GM06990 (cell line): ENCODE measurements at places on chromosomes 3 and 15.

DNA sequence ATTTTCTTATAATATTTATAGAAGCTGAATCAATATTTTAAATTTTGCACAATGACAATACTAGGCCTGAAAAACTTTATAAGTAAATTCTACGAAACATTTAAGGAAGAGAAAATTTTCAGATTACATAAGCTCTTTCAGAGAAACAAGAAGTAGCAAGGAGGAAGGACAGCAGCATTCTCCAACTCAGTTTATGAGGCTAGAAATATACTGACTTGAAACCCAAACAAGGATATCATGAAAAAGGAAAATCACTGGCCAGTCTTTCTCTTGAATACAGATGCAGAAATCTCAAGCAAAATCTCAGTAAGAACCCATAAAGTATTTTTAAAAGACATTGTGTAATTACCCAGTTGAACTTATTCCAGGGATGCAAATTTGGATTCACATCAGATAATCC lies 121.3 kb downstream of the STAC start:
- no peak for DNase-seq

GRCh38 chr3:141653847-141654246 lies 84.3 kb upstream of the RNF7 start:
- no peak for DNase-seq

GRCh38 chr15:31660816-31661215 lies 334.2 kb downstream of the KLF13 start:
- DNase-seq: no peak

- DNase-seq: no peak
Measured at GRCh38 chr3:24548278-24548677, 53.6 kb upstream of the THRB start.

- DNase-seq: no peak
Measured at GRCh38 chr3:156434921-156435320, 120.0 kb downstream of the SSR3 start.

DNA sequence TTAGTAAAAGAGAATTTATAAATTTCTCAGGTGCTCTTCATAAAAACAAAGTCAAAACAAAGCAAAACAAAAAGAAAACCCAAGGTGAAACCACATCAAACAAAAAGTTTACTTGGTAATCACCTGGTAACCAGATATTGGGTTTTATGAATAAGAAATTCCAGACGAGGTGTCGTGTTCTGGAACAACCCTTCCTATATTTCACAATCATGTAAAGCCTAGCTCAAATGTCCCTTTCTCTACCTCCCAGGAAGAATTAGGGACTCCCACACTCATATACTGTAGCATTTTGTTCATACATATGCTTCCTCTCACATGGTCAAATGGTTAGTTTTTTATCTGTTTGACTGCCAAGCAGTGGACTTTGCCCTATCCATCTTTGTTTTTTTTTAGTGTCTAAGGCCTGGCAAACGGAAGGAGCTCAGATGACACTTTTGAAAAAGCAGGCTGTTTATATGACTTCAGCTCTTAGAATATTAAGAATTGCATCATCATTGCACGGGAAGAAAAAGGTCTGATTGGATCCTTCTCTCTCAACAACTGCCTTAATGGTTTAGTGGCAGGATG lies 326.7 kb upstream of the TBL1XR1 start:
- DNase-seq: no peak

DNA sequence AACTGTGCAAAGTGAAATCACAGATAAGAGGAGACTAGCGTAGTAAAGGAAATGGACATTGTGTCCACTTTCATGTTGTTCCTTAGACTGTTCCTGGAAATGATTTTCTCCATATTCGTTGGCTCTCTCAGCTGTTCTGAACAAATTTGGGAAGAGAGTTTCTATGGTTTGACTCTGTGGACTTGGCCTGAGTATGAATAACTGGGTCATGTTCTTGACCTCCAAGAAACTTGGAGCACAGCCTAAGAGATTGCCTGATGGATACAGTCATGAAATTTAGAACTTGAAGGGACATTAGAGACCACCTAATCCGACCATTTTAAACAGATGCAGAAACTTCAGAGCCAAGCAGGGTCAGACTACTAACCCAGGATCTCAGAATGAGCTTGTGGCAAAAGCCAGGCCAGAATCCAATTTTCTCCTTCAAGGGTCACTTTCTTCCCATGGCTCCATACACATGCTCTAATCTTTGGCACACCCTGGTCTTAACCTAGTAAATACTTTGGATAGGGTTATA lies 430.4 kb downstream of the RBMS3 start:
- DNase-seq: no peak

GRCh38 chr3:67113802-67114407 lies 115.8 kb downstream of the KBTBD8 start:
- peak; percentile 37 for DNase-seq

GRCh38 chr3:186883686-186884058 lies 41.2 kb downstream of the ADIPOQ start:
- DNase-seq: no peak

GRCh38 chr3:36674816-36675215 lies 89.5 kb downstream of the DCLK3 start:
- DNase-seq: no peak

DNA sequence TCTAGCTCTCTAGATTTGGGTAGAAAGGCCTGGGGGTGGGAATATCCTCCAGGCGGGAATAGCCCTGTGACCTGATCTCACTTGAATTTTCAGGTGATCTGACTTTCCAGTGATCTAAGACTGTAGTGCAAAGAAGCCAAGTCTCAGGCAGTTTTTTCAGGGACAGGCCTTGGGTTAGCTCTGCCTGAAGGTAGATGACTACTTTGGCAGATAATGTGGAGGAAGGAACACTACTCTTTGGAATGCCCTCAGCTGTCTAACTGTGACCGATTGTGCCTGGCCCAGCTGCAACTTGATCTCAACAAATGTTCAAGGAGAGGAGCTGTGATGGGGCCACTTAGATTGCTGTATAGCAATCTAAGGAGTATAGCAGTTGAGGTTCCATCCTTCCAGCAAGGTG lies 193.7 kb downstream of the TCF12 start:
- no peak for DNase-seq

GRCh38 chr3:186772701-186773417 lies 10.5 kb upstream of the EIF4A2 start:
- peak; percentile 85 for DNase-seq

DNA sequence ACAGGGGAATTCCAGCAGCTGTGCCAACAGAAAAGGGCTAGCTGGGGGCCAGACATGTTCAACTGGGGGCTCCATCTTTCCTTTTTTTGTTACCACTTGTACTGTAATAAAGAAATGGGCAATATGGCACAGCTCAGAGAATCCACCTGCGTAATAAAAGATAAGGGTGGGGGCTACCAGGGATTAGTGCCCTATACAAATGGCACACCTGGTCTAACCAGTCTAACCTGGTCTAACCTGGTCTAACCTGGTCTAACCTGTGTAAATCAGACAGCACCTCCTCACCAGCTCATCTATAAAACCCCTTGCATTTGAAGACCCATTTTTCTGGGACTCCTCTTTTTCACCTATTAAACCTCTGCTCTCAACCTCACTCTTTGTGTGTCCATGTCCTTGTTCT lies 26.2 kb upstream of the CLDN16 start:
- DNase-seq: no peak

- no peak for DNase-seq
Measured at GRCh38 chr3:28122227-28122626, 119.2 kb upstream of the CMC1 start.

DNA sequence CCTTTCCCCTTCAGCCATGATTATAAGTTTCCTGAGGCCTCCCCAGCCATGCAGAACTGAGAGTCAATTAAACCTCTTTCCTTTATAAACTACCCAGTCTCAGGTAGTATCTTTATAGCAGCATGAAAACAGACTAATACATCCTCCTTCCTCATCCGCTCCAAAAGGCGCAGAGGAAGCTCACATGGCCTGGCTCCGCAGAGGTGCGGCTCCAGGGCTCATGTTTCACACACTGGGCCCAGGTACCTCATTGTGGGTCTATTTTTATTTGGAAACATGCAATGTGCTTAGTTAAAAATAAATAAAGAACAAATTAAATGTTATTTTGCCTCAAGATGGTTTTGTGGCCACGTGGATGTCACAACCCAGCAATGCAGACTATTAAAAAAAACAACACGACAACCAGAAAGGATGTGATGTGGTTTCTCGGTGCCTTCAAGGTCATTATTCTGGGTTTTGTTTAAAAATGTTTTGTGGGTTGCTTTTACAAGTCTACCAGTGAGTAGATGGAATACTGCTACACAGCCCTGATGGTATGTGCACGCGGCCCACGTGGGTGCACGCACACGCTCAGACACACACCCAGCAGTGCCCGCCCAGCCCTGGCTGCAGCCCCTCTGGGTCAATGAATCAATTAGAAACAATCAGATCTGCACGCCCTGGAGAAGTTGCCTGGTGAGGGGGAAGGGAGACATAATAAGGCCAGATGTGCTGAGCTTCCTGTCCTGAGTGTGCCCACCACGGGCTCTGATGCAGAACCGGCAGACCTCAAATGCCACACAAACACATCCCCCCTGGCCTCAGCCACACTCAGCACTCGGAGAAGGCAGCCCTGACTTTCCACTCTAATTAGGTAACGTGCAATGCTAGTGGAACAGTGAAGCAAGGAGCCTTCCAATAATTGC lies 140.1 kb downstream of the ADAMTS17 start:
- peak; percentile 44 for DNase-seq

GRCh38 chr3:18124501-18124900 lies 300.6 kb downstream of the SATB1 start:
- no peak for DNase-seq

GRCh38 chr3:26345613-26346012 lies 277.0 kb upstream of the LRRC3B start:
- no peak for DNase-seq

- no peak for DNase-seq
Measured at GRCh38 chr3:4314688-4315087, 11.5 kb downstream of the SETMAR start.

GRCh38 chr3:25724948-25725645 lies 58.1 kb downstream of the NGLY1 start:
- no peak for DNase-seq

DNA sequence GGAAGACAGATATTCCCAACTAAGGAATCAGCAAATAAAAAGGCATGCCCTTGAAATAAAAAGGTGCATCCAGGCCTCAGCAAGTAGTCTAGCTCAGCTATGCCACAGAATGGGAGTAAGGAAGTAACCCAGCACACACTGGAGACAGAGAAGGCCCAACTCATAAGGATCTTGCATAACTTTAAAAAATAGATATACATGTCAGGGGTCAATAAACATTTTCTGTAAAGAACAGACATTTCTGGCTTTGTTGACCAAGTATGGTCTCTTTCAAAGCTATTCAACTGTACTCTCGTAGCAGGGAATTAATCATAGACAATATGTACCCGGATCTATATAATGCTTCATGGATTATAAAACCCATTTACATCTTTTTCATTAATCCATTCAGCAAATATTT lies 449.3 kb downstream of the TAFA4 start:
- DNase-seq: no peak

DNA sequence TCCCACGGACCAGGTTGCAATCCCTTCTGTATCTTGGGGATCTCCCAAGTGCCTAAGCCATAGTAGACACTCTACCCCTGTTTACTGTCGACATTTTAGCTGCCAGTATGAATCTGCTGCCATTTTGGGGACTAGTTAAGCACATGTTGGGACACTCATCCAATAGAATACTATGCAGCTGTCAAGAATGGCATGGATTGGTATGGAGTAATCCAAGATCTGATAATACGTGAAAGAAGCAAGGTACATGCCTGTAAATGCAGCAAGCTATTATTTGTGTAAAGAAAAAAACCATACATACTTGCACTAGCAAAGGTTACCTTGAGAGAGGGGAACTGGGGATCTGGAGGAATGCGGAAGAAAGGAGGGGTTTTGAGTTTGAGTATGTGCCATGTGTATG lies 129.3 kb downstream of the SMAD6 start:
- DNase-seq: no peak

DNA sequence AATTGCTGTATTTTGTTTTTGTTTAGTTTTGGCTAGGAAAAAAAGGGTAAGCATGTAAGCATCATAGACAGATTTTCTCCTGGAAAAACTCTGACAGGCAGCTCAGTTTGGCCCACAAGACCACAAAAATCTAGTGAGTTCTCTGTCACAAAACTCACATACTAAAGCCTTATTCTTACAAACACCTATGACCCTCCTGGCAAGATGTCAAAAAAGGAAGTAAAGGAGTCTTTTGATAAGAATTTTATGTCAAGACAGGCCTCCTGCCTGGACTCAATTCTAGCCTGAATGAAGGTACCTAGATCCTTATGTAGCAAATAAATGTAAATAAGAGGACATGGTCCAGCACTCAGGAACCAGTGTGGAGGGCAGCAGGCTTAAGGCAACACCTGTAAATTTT lies 668.3 kb upstream of the ZNF385D start:
- no peak for DNase-seq

- DNase-seq: no peak
Measured at GRCh38 chr3:48320996-48321395, 12.5 kb downstream of the SPINK8 start.

- no peak for DNase-seq
Measured at GRCh38 chr15:43330780-43331087, 361 bp upstream of the LCMT2 start.

DNA sequence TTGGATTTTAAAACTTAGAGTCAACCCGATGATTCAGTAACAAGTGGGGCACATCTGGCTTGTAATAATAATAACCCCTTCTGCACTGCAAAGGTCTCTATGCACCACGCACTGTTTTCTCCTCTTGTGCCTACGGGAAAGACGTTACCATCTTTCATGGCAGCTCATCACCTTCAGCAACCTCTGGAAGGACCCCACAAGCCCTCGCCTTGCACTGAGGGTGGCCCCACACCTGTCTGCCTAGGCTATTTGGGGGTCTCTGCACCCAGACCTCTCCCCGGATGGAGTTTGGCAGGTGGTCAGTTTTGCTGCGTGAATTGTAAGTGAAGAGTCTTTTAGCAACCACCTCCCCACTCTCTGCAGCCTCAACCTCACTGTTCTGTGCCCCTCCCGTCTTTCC lies 138.6 kb upstream of the MEF2A start:
- no peak for DNase-seq

DNA sequence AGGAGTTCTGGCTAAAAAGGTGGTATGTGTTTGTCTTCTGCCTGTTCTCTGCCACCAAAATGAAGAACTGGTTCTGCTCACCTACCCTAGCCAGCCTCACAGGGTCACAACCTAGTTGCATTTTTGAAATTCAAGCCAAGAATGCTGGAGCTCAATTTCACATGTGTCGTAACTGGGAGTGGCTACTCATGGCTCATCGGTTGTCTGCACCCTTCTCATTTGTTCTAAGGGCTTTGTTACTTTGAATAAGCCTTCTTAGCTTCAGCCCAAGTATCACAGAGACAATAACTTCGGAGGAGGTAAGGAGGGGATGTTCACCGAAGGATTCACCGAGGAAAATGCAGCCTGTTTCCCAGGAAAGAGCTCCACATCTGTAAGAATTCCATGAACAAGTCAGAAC lies 134.3 kb upstream of the RARB start:
- no peak for DNase-seq

DNA sequence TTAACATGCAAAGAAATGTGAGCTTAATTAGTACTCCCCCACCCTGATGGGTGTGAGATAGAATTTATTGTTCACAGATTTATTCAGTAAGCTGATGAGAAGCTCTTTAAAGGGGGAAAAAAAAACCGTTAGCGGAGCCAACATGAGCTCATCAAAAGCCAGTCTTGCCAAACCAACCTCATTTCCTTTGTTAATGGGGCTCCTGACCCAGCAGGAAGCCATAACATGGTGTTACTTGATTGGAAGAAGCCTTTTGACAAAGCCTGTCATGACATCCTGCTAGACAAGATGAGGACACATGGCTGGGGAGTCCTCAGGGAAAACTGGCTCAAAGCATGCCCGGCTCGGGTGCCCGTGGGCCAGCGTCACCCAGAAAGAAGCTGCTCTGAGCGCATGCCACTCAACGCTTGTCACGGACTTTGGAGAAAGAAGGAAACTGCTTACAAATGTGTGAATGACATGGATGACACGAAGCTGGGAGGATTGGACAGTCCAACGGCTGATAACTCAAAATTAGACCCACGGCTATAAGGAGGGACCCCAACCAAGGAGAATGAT lies 64.6 kb downstream of the SLCO2A1 start:
- no peak for DNase-seq
